ENCODE measurements at places on chromosomes 6 and 20.

- DNase-seq = no peak
These were observed 151.7 kb downstream of the UST start for GRCh38 chr6:148898376-148899014.

DNA sequence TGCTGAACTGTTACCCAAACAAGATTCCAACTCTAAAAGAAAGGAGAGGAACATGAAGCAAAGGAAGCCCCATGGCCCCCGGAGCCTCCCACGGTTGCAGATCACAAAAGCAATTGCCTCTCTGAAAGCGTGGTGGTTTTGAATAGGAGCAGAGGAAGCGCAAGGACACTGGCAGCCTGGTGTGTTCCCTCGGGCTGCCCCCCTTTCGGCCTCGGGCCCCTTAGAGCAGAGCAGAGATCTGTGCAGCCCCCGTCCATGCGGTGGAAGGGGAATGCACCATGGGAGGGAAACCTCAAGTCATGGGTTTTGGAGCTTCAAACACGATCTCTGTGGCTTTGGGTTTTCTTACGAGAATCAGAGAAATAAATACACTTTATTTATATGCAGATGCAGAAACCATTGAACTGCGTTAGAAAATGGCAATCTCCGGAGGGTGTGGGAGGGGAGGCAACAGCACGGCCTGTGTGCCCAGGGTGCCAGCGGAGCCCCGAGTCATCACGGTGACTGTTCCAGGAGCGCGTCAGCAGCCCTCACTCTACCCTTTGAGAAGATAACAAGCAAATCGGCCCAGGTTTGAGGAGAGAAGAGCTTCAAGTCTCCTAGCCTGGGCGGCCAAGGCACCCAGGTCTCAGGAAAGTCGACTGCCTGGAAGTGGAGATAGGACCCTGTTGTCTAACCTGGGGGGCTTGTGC lies 20.5 kb downstream of the FOXF2 start:
- no peak for DNase-seq

DNA sequence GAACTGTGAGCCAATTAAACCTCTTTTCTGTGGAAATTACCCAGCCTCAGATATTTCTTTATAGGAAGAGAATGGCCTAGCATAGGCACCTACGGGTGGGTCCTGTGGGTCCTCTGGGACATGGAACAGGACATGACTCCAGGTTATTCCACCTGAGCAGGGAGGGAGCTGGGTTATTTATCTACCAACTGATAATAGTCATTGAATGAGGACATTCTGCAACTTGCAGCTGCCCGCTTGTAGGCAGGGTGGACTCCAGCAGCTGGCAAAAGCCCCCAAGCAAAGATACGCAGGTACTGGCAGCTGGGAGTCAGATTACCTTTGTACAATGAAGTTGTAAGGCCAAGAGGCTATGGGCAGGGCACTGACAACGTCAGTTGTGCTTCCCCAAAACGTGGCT lies 1.4 kb upstream of the BANF2 start:
- DNase-seq = no peak

- DNase-seq = no peak
These were observed 76.5 kb upstream of the ADGRF1 start for GRCh38 chr6:47118611-47119010.

Data from stimulated activated CD8-positive, alpha-beta memory T cell treated with anti-CD3 and anti-CD28 coated beads, Interleukin-2, amount 100 ng/mL, for 48 hours (primary cell).